Activated CD8-positive, alpha-beta T cell treated with anti-CD3 and anti-CD28 coated beads, Interleukin-2, amount 10 ng/mL, durations not matched to agents 7 days and 5 days (primary cell): ENCODE measurements at places on chromosomes 5 and 9. TPM values are rescaled to one million over a fixed set of nuclear protein-coding genes. Genes with fewer than 3 reads are reported as not detected.
A peak's percentile ranks its signal among the peaks of the same experiment; 100 is the strongest.

- no peak for DNase-seq
Measured at GRCh38 chr9:127886401-127886972, 9.0 kb upstream of the AK1 start.

GRCh38 chr9:87445646-87446045 lies 52.0 kb upstream of the DAPK1 start:
- DNase-seq: peak; percentile 21

DNA sequence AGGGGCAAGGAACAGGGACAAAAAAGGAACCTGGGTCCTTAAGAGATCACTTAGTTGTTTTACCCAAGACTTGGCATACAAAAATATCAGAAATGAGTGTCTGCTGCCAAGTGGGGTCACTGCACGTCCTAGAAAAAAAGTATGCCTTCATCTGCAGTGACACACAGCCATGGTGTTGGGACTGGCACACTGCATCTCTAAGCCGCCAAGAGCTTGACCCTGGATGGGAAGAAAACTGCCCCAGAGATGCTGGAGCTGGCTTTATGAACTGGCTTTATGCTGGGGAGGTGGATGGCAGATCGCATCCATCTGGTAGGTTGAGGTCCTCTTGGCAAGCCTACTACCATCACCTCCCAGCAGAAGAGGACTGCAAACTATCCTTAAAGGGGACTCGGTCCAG lies 51.7 kb downstream of the IRF1 start:
- no peak for DNase-seq

The DNLZ gene
- total RNA-seq: 21.6 TPM

DNA sequence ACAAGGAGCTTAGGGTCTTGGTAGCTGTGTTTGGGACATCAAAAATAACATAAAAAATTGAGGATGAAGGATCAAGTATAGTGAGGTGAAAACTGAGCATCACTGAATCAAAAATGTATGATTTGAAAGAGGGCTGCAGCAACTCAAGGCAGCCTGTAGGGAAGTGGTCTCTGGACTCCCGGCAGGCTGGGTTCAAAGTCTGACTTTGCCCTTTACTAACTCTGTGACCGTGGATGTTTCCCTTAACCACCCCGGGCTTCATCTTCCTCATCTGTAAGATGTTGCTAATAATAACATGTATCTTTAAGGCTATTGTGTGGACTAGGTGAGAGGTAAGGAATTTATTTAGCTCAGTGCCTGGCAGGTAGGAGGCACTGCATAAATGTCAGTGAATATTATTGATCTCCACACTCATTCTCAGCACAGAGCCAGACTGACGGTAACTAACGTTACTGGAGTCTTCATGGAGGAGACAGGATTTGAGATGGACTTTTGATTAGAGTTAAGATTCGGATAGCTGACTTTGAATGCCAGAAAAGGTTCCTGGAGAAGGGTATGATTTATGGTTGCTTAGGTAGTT lies 367.3 kb downstream of the NDUFS4 start:
- no peak for DNase-seq

The LHX6 gene
- total RNA-seq: not detected

- DNase-seq: no peak
Measured at GRCh38 chr9:16521868-16522411, 348.5 kb downstream of the BNC2 start.

GRCh38 chr9:114282926-114283325 lies 40.0 kb upstream of the ORM1 start:
- DNase-seq: peak; percentile 51

- DNase-seq: no peak
Measured at GRCh38 chr5:41214182-41214581, 850 bp upstream of the C6 start.

DNA sequence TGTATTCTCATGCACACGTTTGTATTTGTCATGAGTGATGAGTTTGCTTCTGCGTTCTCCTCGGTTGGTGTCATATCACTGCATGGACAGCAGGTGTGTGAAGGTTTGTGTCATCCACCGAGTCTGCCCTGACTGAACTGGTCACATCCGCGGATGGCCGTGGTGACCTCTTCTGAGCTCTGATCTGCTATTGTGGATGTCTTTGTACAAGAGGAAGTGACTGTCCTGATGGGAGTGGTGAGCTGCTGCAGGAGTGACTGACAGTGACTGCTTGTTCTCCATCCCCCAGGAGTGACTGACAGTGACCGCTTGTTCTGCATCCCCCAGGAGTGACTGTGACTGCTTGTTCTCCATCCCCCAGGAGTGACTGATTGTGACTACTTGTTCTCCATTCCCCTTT lies 69.9 kb downstream of the EHMT1 start:
- DNase-seq: no peak

DNA sequence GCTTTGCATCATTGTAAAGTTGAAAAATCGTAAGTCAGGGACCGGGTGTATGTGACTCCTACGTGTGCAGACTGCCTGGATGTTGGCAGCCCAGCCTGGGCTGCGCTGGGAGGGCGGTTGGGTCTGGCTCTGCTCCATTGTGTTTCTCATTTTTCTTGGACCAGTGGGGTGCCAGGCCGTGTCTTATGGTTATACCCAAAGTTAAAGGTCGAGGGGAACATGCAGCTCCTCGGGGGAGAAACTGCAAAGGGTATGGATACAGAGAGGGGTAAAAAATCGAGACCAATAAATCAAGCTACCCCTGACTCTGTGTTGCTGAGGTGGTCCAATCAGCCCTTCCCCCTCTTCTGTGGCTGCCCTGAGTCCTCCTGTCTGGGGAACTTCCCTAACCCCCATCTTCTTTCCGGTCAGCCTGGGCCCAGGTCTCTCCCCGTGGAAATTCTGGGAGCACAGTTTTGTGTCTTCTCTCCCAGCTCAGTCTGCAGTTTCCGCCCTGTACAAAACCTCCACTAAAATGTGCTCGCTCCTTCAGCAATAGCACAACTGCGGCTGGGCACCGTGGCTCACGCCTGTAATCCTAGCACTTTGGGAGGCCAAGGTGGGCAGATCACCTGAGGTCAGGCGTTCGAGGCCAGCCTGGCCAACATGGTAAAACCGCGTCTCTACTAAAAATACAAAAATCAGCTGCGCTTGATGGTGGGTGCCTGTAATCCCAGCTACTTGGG lies 34.1 kb upstream of the UNC5A start:
- DNase-seq: no peak

The CSF2 gene
- 0.55 TPM for total RNA-seq

The C6 gene
- not detected for total RNA-seq

GRCh38 chr9:7405924-7406604 lies 393.5 kb downstream of the DMAC1 start:
- no peak for DNase-seq

- DNase-seq: no peak
Measured at GRCh38 chr5:107538331-107538730, 132.4 kb downstream of the EFNA5 start.

The CFAP77 gene
- not detected for total RNA-seq

- DNase-seq: no peak
Measured at GRCh38 chr9:121840838-121841760, 189.7 kb downstream of the DAB2IP start.

DNA sequence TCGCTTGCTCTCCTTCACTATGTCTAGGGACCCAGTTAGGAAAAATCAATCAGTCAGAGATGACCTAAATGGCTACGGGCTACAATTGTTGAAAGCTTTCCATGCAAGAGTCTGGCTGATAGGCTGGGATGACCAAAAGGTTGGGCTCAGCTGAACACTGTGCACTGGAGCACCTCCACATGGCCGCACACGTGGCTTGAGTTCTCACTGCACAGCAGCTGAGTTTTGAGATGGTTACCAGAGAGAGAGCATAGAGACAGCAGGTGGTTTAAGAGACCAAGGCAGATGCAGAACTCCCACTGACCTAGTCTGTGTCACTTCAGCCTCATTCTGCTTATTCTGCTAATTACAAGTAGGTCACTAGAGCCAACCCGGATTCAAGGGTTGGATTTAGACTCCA lies 2354.8 kb upstream of the C9orf72 start:
- no peak for DNase-seq

GRCh38 chr9:132250324-132251262 lies 88.7 kb downstream of the NTNG2 start:
- no peak for DNase-seq

The SLCO6A1 gene
- total RNA-seq: not detected

DNA sequence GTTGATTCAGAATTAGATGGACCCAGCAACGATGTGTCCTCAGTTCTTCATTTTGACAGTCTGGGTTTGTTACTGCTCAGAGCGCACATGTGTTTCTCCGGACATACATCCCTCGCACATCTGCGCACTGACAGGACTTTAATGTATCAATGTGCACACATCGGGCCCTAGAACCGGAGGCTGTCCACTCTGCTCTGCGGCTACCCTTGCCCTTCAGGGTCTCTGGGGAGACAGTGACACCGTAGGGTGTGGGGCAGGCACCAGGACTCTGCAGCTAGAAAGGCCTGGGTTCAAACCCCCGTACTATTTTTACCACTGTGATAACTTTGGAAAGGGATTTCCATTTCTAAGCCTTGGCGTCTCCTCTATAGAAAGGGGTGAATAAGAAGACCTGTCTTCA lies 23.5 kb upstream of the LPCAT1 start:
- no peak for DNase-seq

The SRA1 gene
- total RNA-seq: 42.7 TPM

- no peak for DNase-seq
Measured at GRCh38 chr5:180801596-180802324, 846 bp downstream of the MGAT1 start.

GRCh38 chr5:83831834-83832233 lies 111.2 kb upstream of the HAPLN1 start:
- DNase-seq: no peak

GRCh38 chr9:83986195-83986594 lies 5.6 kb downstream of the RMI1 start:
- DNase-seq: no peak

The PNPLA7 gene
- total RNA-seq: 3.4 TPM

DNA sequence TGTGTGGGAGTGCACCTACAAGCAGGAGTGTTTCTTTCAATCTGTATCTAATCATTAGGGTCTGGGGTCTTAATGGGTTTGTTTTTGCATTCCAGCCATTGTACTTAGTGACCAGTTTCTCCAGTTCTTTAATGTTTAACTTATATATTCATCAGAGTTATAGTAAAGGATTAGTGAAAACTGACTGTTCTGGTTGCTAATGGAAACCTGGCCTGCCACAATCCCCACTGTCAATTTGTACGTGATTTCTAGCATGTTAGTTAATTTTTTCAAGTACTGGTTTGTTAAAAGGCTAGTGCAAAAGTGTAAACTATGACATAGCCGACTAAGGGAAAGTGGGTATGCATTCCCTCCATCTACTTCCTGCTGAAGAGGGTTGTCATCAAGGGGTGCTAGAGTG lies 276.1 kb downstream of the HTR1A start:
- DNase-seq: no peak

The NME5 gene
- total RNA-seq: not detected

DNA sequence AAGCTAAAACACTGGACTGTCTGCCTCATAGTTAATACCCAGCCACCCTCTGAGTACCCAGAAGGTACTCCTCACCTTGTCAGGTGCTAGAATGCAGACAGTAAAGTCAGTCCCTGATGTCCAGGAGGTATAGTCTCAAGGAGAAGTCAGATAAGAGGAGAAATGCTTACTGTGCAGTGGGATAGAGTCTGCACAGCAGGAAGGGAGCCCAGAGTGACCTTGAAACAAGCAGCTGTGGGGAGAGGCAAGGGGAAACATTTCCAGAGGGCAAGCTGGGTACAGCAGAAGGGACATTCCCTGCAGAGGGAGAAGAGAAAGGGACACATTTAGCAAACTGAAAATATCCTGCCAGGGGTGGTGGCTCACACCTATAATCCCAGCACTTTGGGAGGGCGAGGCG lies 122.7 kb downstream of the GCNT1 start:
- DNase-seq: no peak

The IFNA13 gene
- total RNA-seq: not detected

The PCSK1 gene
- total RNA-seq: not detected

The EQTN gene
- total RNA-seq: not detected

The HTR4 gene
- not detected for total RNA-seq

GRCh38 chr5:57577432-57578175 lies 95.0 kb upstream of the ACTBL2 start:
- DNase-seq: no peak

The AGTPBP1 gene
- total RNA-seq: 32.6 TPM

GRCh38 chr9:82805027-82805426 lies 257.9 kb downstream of the RASEF start:
- no peak for DNase-seq

DNA sequence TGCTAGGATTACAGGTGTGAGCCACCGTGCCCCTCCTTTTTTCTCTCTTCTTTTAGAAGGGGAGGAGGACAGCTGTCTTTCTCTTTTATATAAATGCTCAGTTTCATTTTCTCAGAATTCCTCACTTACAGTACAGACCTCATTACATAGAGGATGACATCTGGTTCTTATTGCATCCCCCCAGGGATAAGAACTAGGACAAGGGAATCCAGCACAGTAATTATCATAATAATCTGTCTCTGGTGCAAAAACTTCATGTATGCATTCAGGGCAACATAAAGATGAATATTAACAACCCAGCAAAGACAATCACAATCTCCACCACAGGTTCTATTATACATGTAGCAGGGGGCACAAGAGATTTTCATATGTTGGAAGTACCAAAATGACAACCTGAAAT lies 5.1 kb downstream of the SPZ1 start:
- DNase-seq: no peak

DNA sequence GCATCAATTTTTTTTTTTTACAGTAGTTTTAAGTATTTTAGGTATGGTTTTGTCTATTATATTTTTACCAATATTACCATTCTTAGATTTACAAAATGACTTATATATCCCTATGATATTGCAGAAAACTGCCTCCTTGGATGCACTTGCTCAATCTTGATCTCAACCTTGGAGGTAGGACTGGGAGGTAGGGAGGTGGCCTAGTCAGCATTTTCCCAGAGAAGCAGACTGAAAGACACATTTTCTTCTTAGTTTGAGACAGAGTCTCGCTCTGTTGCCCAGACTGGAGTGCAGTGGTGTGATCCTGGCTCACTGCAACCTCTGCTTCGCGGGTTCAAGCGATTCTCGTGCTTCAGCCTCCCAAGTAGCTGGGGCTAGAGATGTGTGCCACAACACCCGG lies 175.3 kb upstream of the SH3GL2 start:
- no peak for DNase-seq

The KIAA0825 gene
- 1.1 TPM for total RNA-seq

DNA sequence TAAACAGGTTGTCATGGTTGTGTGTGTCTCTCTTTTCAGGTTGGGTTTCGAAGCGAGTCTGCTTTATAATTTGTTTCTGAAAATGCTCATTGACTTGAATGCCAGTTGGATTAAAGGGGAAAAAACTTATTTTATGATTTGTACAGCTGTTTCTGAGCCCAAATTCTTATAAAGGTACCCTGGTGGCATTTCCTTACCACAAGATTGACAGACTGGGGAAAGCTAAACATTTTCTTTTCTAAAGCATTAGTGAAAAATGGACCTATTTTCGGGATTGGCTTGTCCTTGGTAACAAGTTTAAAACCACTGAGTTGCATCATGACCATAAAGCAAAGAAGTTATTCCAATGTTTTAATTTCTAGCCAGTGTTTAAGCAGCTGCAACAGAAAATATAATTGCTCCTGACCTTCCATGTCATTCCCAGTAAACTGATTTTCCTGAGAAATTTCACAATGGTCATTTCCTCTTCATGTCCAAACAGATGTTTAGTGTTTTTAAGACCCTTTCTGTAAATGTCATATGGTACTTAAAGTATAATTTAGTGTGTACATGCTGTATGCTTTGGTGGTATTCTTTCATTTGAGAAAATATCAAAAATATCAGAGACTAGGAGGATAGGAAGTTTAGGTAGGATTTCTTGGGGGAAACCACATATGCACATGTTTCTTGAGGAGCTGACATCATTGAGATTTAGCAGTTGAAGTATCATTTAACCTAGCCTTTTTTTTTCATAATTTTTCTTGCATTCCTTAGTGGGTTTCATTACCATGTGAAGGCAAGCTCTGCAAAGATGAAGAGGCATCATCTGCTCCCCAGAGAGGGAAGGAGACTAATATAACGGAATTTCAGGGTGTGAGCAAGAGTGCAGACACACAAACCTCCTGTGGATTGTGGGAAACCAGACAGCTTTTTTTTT lies 667.1 kb upstream of the RGMB start:
- no peak for DNase-seq
